ENCODE measurements at places on chromosomes 16 and 17. TPM values are rescaled to one million over a fixed set of nuclear protein-coding genes. Genes with fewer than 3 reads are reported as not detected.

The KRT12 gene
- not detected for total RNA-seq

The ABCA8 gene
- 365 TPM for total RNA-seq

The ABCC11 gene
- total RNA-seq: not detected

The NUDT16L1 gene
- total RNA-seq: 63.7 TPM

The GAS2L2 gene
- total RNA-seq: 1.1 TPM

The KLHL10 gene
- total RNA-seq: not detected

The FZD2 gene
- total RNA-seq: 27.8 TPM

The GLTPD2 gene
- not detected for total RNA-seq

The SOX15 gene
- 3.6 TPM for total RNA-seq

The SLC52A1 gene
- total RNA-seq: not detected

The PRAC2 gene
- total RNA-seq: not detected

DNA sequence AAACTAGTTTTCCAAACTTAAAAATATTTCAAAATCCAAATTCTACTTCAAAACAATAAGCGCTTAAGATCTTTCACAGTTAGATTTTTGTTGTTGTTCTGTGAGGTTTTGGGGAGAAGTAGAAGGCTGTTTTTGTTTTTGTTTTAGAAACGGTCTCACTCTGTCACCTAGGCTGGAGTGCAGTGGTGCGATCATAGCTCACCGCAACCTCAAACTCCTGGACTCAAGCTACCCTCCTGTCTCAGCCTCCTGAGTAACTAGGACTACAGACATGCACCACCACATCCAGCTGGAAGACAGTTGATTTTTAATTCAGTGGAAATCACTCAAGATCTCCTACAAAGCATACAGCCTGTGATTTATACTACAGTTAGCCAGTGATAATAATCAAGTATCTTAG is 2.7 kb downstream of the SHCBP1 start:
- no peak for DNase-seq
- H3K36me3 ChIP-seq: no peaks in the 10 kb centered on the region
- H3K4me3 ChIP-seq: no peak overlapping the region
- H3K4me1 ChIP-seq: peaks cover 29% of the 10 kb centered on the region
- H3K27me3 ChIP-seq: no peaks in the 10 kb centered on the region
- no peak overlapping the region for H3K27ac ChIP-seq

DNA sequence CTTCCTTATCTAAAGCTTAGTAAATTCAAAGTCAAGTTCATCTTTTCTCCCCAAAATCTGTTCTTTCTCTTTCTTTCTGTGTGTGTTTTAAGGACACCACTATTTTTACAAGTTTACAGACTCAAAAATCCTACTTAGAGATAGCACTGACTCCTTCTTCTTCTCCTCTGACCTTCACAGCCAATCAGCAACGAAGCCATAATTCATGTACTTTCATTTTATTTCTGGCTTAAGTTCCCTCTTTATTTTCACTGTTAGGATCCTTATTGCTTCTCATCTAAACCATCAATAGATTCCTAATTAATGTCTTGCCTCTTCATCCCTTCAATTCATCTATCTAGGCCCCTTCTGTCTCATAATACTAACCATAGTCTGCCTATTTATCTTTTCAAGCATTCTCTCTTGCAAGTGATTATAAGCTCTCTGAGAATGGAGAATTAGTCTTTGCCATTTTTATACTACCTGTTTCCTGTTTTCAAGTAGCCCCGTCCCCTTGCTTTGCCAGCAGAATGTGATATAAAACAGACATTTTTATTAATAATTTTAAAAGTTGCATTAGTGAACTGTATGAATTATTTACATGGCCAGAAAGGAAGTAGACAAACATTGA is 27.0 kb downstream of the CDC27 start:
- H3K4me1 ChIP-seq: no peaks in the 10 kb centered on the region
- DNase-seq: no peak
- no peaks in the 10 kb centered on the region for H3K36me3 ChIP-seq
- H3K27me3 ChIP-seq: no peaks in the 10 kb centered on the region

DNA sequence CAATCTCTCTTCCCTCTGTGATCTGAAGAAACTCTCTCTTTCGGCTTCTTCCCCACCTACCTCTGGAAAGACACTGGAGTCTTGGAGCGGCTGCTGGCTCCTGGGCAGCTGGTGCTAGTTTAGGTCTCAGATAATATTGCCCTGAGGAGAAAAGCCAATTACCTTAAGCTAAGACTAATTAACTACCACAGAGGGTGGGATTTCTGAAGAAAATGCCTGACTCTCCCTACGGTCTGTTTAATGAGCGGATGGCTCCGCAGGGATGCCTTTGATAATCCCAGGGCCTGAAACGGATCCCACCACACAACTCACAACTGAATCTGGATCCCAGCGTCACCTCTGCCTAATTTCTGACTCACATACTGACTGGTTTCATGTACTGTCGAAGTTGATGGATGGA is 127.0 kb upstream of the NLRP1 start:
- H3K27ac ChIP-seq: no peak overlapping the region
- DNase-seq: no peak
- H3K4me1 ChIP-seq: no peaks in the 10 kb centered on the region

DNA sequence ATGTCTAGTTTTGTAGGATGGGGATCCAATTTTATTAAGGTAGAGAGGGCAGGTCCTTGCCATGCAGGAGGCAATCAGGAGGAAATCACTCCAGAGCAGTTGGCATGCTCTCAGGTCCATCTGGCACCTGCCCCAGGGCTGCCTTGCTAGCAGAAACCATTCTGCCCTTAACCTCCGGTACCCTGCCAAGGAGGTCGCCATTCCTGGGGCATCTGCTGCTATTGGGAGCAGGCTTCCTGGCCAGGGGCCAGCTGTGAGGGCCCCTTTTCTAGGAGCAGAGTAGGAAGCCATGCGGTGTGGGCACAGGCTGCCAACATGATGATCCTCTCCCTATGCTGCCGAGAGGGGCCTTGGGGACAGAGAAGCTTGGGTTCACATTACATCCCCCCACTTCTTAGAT is 47.6 kb upstream of the MGAT5B start:
- H3K36me3 ChIP-seq: peaks cover 6% of the 10 kb centered on the region
- H3K4me1 ChIP-seq: no peaks in the 10 kb centered on the region
- no peak overlapping the region for H3K4me3 ChIP-seq
- DNase-seq: no peak

- H3K4me3 ChIP-seq: no peak overlapping the region
- H3K27me3 ChIP-seq: no peaks in the 10 kb centered on the region
- no peaks in the 10 kb centered on the region for H3K36me3 ChIP-seq
- no peak for DNase-seq
Measured at GRCh38 chr16:9139965-9140364, 48.5 kb downstream of the HAPSTR1 start.

GRCh38 chr17:37276475-37276874 is 99.3 kb upstream of the C17orf78 start:
- H3K36me3 ChIP-seq: peaks cover 33% of the 10 kb centered on the region
- H3K4me1 ChIP-seq: no peaks in the 10 kb centered on the region
- no peak overlapping the region for H3K27ac ChIP-seq
- no peaks in the 10 kb centered on the region for H3K27me3 ChIP-seq

DNA sequence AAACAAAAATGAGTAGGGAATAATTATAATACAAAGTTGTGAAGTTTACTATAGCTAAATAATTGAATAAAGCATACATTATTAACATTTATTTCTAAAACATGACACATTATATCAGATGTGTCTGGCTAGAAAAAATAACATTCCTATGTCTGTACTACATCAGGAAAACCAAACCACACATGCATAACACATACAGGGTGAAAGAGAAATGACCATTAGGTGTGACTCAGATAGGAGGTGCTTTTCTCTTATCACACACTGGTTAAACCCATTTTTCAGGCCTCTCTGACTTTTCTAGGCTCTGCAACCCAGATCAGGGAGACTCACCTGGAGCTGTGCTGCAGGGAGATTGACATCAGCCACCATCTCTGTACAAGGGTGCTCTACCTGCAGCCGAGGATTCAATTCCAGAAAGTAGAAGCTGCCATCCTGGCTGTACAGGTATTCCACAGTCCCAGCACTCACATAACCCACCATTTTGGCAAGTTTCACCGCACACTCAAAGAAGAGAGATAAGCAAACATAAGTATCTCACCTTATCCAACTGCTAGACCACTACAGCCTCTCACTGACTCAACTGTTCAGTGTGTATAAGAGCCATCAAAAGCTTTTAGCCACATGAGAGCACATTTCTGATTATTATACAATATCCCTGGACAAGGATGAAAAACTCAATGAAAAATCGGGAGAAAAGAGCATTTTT is 116.6 kb upstream of the C17orf78 start:
- H3K27me3 ChIP-seq: no peaks in the 10 kb centered on the region
- no peak for DNase-seq
- no peak overlapping the region for H3K27ac ChIP-seq

DNA sequence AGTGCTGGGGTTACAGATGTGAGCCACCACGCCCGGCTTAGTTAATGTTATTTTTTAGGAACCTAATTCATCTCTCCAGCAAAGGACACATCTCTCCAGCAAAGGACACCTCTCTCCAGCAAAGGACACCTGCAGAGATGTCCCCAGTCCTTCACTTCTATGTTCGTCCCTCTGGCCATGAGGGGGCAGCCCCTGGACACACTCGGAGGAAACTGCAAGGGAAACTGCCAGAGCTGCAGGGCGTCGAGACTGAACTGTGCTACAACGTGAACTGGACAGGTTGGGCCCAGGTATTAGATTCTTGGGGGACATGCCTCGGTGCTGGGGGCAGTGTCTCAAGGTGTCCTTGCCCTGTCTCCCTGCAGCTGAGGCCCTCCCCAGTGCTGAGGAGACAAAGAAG is 4.7 kb downstream of the PFAS start:
- DNase-seq: no peak
- peaks cover 6% of the 10 kb centered on the region for H3K4me1 ChIP-seq
- no peak overlapping the region for H3K4me3 ChIP-seq
- no peak overlapping the region for H3K27ac ChIP-seq

GRCh38 chr16:73064994-73065545 is 17.1 kb upstream of the ZFHX3 start:
- peaks cover 88% of the 10 kb centered on the region for H3K4me1 ChIP-seq
- no peak for DNase-seq
- H3K27ac ChIP-seq: peak overlapping the region; percentile 86
- H3K27me3 ChIP-seq: no peaks in the 10 kb centered on the region

DNA sequence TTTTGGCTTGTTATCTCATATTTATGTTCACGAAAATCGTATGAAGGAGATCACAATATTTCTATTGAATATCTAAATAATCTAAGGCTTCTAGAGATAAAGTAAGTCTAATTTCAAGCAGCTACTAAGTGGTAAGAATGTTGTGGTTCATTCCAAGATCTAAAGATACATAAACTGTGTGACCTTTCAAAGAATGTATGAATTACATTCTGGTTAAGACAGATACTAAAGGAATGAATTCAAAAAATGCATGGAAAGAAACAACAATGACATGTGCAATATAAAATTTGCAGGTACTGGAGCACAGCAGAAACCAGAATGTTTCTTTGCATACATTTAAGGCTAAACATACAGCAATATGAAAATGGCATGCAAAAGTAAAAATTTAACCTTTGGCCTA is 1214.6 kb downstream of the CDH8 start:
- H3K27ac ChIP-seq: no peak overlapping the region
- no peaks in the 10 kb centered on the region for H3K27me3 ChIP-seq
- no peak overlapping the region for H3K4me3 ChIP-seq
- no peak for DNase-seq

DNA sequence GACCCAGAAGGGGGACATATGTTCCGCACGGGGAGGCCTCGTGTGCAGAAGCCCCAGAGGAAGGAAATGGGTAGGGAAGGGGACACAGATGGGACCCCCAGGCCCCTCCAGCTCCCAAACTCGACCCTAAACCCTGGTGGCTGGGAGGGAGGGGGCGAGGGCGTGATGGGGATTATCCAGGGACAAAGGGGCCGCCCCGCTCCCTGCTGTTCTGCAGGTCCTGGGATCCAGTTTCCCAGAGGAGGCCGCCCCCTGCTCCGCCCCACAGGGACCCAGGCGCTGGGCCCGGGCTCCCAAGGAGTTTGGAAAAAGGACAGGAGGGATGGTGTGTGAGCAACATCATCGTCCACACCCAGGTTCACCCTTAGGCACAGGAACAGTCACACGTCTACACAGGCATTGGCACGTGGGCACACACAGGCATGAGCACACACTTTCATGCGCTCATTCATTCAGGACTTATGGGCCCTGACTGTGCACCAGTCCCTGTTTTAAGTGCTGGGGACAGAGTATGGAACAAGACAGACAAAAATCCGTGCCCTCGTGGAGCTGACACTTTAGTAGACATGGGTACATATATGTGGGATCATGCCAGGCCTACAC is 12.8 kb upstream of the FBXL19 start:
- no peak overlapping the region for H3K4me3 ChIP-seq

DNA sequence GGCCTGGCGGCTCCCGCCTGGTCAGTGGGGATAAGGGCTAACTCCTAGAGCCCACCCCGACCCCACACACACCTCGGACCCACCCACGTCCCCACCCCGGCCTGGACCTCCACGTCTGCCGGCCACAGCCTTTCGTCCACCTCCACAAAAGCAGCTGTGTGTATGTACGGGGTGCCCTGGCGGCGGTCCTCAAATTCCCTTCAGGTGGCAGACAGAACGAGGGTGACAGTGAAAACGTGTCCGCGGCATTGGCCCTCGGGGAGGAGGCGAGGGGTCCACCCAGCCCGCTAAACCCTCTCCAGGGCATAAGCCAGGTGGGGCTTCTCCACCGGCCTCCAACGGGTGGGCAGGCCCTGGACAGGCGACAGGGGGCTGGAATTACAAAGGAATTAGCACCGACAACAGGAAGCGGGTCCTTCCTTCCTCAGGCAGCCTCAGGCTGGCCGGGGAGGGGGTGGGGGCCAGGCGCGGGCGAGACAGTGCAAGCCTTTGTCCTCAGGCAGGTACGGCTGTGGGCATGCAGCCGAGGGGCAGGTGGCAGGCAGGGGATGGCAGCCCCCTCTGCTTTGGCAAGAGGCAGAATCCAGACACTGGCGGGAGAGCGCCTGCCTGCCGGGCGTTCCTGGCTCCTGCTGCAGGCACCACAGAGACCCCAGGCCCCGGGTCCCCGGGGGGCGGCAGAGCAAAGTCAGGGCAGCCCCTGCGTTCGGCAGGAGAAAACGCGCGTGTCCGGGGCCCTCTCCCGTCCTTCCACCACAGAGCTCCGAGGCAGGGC is 12.3 kb upstream of the PITPNA start:
- peaks cover 30% of the 10 kb centered on the region for H3K4me1 ChIP-seq
- no peak overlapping the region for H3K4me3 ChIP-seq
- no peaks in the 10 kb centered on the region for H3K27me3 ChIP-seq
- no peak for DNase-seq

- H3K36me3 ChIP-seq: no peaks in the 10 kb centered on the region
- H3K4me3 ChIP-seq: no peak overlapping the region
- no peaks in the 10 kb centered on the region for H3K27me3 ChIP-seq
- no peak for DNase-seq
- no peaks in the 10 kb centered on the region for H3K4me1 ChIP-seq
- peak overlapping the region; percentile 12 for H3K27ac ChIP-seq
Measured at GRCh38 chr16:8967132-8967821, 3.6 kb upstream of the USP7 start.

- H3K4me1 ChIP-seq: peaks cover 4% of the 10 kb centered on the region
- H3K36me3 ChIP-seq: no peaks in the 10 kb centered on the region
- H3K4me3 ChIP-seq: no peak overlapping the region
- no peaks in the 10 kb centered on the region for H3K27me3 ChIP-seq
- no peak for DNase-seq
Measured at GRCh38 chr17:7623661-7624060, 4.0 kb downstream of the SAT2 start.

GRCh38 chr17:78122216-78122930 is 6.2 kb downstream of the TMC6 start:
- H3K27ac ChIP-seq: peak overlapping the region; percentile 57
- H3K4me1 ChIP-seq: peaks cover 61% of the 10 kb centered on the region
- no peaks in the 10 kb centered on the region for H3K27me3 ChIP-seq
- H3K36me3 ChIP-seq: no peaks in the 10 kb centered on the region
- no peak overlapping the region for H3K4me3 ChIP-seq
- DNase-seq: no peak

Data from tibial nerve (tissue), 4 donors.